Jurkat, Clone E6-1 (cell line): ENCODE measurements at places on chromosomes 2 and 18.

DNA sequence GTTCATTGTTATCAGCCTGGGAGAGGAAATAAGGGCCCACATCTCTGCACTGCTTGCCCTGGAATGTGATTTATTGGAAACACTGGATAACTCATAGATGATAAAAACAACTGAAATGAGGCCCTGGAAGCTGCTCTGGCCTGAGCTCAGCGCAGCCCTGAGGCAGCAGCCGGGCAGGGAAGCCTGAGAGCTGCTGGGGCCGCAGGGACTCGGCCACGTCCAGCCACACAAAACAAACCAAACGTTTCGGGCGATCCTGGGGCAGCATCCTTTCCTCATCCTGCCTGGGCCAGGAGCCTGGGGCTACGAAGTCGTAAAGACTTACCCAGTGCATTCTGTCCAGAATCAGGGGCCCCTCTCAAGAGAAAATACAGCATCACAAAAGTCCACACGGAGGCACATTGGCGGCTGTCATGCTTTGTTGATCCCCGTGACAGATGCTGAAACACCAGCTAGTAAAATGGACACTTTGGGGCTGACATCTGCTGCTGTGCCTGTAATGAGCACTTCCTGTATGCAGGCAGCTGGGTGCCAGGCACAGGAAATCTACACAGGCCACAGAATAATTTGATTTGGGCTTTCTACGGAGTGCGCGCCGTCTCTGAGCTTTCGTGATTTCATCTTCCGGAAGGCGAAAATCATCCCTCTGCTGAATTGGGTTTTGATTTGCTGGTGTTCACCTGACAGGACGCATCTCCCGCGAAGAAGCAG is 250.6 kb downstream of the EIPR1 start:
- DNase-seq, result peak; percentile 37

- DNase-seq, result no peak
Observed at GRCh38 chr18:13218997-13219396, 437 bp downstream of the LDLRAD4 start.

- DNase-seq, result no peak
Observed at GRCh38 chr18:56562479-56562878, 75.9 kb downstream of the TXNL1 start.

GRCh38 chr2:44833171-44834069 is 108.1 kb upstream of the SIX3 start:
- no peak for DNase-seq

GRCh38 chr18:37554399-37554787 is 11.2 kb downstream of the CELF4 start:
- DNase-seq, result no peak

GRCh38 chr2:25400169-25400568 is 58.4 kb upstream of the DNMT3A start:
- no peak for DNase-seq

DNA sequence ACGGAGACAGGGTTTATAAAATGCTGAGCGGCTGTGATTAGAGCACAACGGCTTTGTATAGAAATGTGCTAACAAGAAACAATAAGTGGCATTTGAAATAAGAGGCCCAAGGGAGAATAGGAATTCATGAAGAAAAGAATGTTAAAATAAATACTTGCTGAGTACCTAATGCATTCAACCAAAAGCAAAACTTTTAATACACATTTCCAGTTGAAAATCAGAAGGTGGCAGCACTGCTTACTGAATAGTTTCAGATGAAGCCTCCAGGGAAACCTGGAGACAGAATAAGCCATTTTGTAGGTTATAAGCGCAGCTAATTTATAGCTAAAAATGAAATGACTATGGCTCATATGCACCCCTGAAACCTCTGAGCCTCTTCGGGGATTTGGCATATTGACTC is 286.6 kb downstream of the DPP10 start:
- peak; percentile 2 for DNase-seq

- no peak for DNase-seq
Observed at GRCh38 chr18:22713511-22713910, 219.6 kb upstream of the RBBP8 start.

DNA sequence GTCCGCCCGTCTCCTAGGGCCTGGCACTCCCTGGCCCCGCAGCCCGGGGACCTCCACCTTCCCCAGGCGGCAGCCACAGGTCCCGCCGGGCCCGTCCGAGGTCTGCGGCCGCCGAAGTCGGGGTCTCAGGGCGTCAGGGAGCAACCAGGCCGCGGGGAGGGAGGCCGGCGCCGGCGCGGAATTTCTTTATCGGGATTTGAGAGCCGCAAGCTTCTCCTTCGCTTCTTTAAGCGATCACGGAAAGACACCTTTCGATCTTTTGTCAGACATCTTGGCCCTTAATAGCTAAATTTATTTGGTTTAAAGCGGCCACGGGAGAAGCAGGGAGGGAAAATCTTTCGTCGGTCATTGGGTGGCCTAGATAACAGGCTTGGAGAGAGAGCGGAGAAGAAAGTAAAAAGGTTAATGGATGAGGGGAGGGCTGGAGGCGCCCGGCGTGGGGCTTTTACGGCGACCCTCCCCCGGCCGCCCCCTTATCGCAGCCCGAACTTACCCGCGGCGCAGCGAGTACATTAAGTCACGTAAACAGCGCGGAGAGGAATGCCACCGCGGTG is 4.3 kb upstream of the GATA6 start:
- no peak for DNase-seq

- DNase-seq, result peak; percentile 69
Observed at GRCh38 chr2:208265371-208265800, 669 bp upstream of the PIKFYVE start.

GRCh38 chr2:25557179-25558036 is 116.0 kb downstream of the DTNB start:
- DNase-seq, result no peak

DNA sequence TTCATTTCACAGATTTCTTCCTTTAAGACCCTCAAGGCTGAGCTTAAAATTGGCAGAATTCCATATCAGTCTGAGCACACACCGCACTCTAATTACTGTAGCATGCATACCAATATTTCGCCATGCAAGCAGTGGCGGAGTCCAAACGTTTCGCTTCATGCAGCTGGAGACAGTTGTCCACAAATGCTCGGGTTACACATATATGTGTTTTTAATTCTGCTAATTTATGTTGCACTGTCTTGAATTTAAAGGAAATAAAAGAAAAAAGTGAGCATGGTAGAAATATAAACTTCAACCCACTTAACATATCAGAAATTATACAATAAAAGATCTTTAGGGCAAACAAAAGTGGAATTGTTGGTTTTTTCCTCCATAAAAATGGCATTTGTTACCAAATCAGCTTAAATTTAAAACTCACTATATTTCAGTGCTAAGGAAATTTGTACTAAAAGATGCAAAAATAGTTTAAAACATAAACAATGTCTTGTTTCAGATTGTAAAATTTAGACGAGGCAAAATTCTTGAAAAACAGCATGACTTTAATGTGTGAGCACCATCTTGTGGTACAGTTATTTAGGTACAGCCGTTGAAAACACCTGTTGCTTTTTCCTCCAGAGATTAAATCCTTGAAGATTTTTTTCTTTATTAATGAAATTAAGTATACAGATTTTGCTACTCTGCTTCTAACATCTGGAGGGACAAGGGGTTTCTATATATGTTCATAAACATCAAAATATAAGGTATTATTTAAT is 24.1 kb upstream of the KANSL1L start:
- peak; percentile 64 for DNase-seq

DNA sequence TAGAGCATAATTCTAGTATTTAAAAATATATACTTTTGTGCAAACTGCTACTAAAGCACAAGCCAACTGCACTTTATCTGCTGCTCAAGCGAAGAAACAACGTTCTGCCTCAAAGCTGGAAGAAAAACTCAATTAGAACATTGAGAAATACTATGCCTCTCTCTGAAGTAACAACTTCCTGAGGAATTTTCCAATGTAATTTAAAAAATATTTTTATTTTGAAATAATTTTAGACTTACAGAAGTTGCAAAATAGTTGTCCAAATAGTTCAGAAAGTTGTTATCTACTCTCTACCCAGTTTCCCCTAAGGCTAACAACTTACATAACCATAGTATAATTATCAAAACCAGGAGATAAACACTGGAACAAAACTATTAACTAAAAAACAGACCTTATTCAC is 12.3 kb upstream of the POLI start:
- DNase-seq, result no peak

DNA sequence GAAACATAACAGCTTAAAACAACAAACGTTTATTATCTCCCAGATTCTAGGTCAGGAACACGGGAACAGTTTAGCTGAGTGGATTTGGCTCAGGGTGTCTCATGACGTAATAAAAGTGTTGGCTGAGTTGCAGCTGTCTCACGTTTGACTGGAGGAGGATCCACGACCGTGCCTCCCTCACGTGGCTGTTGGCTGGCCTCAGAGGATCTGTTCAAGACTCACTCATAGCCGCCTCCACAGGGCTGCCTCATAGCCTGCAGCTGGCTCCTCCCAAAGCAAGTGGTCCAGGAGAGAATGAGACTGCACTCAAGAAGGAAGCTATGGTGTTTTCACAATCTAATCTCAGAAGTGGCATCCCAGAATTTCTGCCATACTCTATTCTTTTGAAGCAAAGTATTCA is 167.1 kb downstream of the RPRM start:
- no peak for DNase-seq
